ENCODE measurements at places on chromosomes 4 and X.

GRCh38 chrX:143634663-143635455 lies 1.0 kb downstream of the SLITRK4 start:
- no peak for DNase-seq

- DNase-seq = no peak
Observed at GRCh38 chrX:104428231-104428630, 137.8 kb upstream of the IL1RAPL2 start.

DNA sequence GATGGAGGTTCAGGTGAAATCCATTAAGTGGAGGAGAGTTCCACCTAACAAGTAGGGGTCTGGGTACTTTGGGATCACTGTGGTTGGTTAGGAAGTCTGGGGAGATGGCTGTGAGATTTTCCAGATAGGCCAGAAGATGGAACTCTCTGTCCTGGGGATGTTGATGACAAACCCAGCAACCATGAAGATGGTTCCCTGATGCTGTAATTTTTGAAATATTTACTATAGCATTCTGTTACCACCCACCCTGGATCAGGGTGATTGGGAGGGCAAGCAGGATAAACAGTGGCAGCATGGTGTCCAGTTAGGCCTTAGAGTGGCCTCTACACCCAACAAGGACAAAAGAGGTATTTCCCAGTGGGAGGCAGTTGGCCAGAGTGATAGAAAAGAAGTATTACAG lies 15.9 kb upstream of the NELFA start:
- DNase-seq = no peak

DNA sequence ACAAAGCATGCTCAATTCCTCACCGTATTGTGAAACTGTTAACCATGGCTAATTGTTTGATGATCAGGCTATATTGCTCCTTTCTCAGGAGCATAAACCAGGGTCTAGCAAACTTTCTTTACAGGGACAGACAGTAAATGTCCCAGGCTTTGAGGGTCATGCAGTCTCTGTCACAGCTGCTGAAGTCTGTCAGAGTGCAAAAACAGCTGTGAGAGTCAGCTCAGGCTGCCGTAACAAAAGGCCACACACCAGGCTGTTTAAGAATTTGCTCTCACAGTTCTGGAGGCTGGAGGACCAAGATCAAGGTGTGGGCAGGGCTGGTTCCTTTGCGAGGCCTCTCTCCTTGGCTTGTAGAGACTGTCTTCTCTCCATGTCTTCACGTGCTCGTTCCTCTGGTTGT lies 75.6 kb downstream of the GPR143 start:
- no peak for DNase-seq

DNA sequence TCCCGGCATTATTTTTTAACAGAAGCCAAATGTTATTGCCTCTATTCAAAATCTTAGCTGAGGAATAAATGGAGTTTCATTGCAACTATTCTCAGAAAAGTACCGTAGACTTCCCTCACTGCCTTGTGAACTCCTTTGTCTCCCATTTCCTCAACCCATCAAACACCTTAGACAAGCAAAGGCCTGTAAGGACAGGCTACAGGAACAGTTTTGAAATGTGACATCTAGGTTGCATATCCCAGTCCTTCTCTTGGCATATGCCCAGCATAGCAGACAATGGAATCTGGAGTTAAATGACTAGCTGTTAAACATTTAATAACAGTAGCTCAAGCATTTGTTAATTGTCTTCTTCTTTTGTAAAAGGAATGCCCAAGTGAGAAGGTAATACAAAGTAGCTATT lies 1371.7 kb downstream of the STIM2 start:
- DNase-seq = no peak
